Left ventricle myocardium inferior (tissue), 1 donor: ENCODE measurements at places on chromosomes 2 and 18. TPM values are rescaled to one million over a fixed set of nuclear protein-coding genes. Genes with fewer than 3 reads are reported as not detected.

The MC2R gene
- total RNA-seq: not detected

The NR4A2 gene
- 0.88 TPM for total RNA-seq

The CD226 gene
- 0.91 TPM for total RNA-seq

The ABHD1 gene
- 3.5 TPM for total RNA-seq

The LRP2 gene
- total RNA-seq: 0.05 TPM

DNA sequence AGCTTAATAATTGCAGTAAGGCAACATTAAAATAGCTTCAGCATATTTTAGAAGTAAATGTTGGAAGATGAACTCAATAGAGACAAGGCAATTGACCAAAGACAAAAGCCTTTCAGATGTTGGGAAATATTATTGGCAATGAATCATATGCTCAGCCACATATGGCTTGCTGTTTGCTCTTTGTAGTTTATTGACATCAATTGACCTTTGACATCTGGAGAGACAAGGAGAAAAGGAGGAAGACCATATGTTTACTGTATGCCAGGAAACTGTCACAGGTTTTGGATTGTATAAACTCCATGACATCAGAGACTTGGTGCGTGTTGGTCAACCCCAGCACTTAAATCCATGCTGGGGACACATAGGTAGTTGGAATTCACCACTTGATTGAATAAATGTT lies 60.6 kb upstream of the SLC16A14 start:
- no peak for DNase-seq

- no peak for DNase-seq
Observed at GRCh38 chr18:66553824-66554223, 50.1 kb downstream of the CDH19 start.

DNA sequence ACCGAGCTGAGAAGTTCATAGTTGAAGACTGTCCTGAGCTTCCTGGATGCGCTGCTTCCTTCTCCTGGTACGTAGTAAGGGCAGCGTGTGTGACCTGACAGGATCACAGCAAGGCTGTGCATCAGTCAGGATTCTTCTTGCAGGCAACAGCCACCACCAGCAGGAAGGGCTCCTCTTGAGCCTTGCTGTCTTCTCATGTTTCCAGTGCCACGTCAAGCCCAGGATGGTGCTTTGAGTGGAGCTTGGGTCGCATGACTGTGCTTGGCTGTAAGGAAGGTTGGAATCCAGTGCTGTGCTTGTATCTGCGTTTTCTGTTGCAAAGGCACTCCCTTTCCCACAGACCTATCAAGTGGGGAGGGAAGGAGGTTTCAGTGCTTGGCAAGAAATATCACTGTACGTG lies 194.3 kb downstream of the LDLRAD4 start:
- DNase-seq: no peak

DNA sequence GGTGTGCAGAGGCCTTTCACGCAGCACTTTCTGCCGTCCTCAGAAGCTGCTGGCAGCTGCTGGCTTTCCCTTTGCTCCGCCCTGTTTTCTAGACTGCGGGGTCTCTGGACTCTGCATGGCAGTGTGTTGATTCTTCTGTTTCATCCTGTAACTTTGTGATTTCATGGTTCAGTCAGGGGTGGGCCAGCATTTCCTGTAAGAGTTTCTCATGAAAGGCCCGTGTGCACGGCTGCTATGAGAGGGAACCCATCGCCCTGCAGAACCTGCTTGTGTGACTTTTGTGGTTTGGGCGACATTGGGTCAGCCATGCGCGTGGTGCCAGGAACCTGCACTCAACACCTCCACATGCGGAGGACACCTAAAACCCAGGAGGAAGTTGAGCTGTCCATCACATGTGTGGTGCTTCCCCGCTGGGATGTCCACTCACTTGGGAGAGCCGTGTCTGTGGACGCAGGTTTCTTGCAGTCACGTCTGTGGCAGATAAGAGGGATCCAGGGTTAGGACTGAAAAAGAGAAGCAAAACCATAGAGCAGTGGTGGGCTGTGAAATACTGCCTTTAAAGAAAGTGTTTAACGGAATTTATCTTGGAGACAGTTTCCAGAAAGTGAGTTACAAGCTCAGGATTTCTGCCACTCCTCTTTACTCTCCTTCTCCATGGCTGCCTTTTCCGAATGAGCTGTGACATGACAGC lies 167.3 kb upstream of the ALKAL2 start:
- no peak for DNase-seq

DNA sequence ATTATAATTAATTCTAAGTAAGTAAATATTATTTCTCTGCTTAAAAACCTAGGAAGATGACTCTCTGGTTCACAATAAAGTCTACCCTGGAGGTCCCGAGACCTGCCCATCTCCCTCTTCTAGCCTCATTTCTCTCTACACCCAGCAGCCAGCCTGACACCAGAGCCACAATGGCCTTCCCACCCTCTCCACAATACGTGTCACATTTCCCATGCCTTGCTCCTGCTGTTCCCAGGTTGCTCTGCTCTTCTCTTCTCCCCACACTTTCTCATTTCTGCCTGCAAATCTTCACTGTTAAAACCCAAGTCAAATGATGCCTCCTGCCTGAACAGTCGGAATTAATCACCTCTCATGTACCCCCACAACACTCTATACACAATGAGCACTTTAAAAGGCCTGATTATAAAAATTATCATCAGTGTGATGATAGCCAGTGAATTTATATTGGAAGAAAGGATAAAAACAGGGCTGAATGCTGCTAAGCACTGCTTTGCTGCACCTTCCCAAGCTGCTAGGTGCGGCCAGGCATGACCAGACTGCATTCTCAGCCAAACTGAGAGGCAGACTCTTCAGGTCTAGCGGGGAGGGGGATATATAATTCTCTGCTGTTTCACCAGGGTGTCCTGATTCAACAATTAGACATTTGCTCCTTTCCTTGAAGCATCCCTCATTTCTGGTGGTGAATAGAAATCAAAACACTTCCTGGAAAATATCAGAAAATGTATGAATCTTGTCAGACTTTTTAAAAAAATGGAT lies 160.6 kb downstream of the DTNA start:
- no peak for DNase-seq

- DNase-seq: no peak
Observed at GRCh38 chr2:143142598-143142997, 13.4 kb downstream of the ARHGAP15 start.

GRCh38 chr2:198517976-198518375 lies 713.6 kb downstream of the PLCL1 start:
- no peak for DNase-seq

GRCh38 chr18:73087282-73087977 lies 219.6 kb upstream of the NETO1 start:
- no peak for DNase-seq

- no peak for DNase-seq
Observed at GRCh38 chr2:182381225-182381624, 45.6 kb downstream of the PDE1A start.

DNA sequence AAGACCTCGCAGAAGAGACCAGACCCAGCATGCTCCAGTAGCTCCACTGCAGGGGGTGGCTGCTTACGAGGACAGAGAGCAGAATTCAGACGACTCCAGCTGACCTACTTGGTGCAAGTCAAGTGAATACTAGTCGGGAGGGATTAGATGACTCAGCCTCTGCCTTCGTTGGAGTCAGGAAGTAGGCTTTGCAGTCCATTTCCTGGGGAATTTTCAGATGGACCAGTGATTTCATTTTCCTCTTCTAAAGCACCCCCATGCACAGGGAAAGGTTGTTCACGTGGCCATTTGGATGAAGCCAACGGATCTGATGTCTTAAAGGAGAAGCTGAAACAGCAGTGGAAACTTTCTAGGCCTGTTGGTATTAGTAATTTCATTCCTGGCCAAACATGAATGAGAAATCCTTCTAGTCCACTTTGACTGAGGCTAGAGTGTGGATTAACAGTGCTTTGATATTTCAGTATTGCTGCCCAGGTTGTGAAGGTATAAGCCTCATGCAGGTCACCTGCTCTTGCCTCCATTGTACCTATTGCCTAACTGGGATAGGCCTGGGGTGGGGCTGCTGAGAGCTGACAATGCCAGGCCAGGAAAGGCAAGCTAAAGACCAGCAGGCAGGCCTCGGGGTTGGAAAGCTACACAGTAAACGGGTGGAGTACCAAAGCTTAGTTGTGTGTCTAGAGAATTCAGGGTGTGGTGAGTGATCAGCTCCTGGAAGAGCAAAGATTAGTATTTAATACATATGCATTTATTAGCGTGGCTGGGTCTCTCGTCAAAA lies 117.6 kb upstream of the FOSL2 start:
- DNase-seq: no peak

DNA sequence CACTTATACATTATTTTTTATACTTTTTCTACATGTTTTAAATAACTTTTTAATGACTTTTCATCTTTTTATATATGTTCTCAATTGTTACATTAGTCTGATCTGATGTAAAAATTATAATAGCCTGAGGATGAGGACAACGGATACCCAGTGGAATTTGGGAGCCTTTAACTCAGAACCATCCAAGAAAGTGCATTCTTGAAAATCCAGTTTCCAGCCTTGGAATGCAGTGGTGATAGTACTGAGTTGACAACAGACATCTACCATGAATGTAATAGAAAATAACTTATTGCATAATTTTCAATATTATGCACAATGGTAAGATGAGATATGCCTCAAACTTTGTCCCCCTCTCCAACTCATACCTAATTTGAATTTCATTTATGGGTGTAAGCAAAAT lies 120.7 kb upstream of the ZC3H15 start:
- no peak for DNase-seq

DNA sequence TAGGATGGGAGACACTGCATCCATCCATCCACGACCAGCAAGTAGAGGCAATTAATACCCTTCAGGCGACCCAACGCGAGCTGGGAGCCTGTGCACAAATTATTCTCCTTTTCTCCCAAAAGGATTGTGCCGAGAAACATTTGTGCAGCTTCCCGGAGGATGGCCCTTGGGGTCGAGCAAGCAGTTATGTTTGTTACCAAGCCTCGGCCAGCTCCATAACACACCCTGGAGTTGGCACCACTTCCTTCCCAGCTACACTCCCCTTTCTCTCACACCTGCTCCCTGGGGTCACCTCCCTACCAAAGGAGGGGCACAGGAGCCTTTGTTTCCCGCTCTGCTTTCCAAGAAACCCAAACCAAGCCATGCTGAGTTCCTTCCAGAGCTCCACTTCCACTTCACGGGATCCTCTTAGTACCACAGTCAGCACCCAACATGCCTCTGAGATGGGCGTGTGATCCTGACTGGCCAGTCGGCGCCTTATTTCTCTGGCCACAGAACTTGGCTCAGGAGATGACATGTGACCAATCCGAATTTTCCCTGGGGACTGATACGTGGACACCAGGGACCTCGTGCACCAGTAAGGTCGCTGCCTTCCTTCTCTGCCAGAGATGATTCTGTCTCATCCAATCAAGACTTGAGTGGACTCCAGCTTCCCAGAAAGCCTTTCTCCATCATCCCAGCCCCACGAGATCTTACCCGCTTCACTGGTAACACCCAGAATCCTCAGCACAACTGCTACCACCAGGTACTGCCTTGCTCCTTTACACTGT lies 28.5 kb downstream of the GPR55 start:
- DNase-seq: no peak

DNA sequence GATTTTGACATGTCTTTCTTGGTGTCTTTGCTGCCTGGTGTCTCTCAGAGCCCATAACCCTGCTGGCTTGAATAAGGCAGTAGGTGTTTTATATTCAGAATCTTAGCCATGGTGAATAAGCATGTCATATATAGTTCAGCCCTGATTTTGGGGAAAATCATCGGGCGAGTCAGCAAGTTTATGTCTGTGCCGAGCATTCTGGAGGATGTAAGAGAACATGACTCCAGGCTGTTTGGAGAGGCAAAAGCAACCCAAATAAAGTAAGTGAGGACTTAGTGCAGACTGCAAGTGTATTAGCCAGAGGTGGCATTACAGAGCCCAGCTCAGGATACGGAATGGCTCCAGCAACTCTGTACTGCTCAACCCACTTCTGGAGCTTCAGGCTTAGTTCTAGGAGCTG lies 50.3 kb downstream of the TCF7L1 start:
- DNase-seq: no peak

DNA sequence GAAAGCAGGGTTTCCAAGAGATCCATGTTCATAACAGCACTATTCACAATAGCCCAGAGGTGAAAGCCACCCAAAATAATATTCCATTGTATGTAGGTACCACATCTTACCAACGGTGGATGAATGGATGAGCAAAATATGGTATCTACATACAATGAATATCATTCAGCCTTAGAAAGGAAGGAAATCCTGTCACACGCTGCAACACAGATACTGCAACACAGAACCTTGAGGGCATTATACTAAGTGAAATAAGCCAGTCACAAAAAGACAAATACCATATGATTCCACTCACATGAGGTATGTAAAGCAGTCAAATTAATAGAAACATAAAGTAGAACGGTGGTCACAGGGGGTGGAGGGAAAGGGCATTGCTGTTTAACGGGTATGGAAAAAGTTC lies 155.7 kb downstream of the DTNB start:
- no peak for DNase-seq

- DNase-seq: no peak
Observed at GRCh38 chr2:10007435-10007834, 35.9 kb upstream of the KLF11 start.

GRCh38 chr2:198054299-198054698 lies 249.9 kb downstream of the PLCL1 start:
- DNase-seq: peak; percentile 20

GRCh38 chr2:224016963-224017362 lies 22.1 kb downstream of the SERPINE2 start:
- no peak for DNase-seq

- no peak for DNase-seq
Observed at GRCh38 chr2:206378835-206379234, 64.5 kb upstream of the ADAM23 start.

DNA sequence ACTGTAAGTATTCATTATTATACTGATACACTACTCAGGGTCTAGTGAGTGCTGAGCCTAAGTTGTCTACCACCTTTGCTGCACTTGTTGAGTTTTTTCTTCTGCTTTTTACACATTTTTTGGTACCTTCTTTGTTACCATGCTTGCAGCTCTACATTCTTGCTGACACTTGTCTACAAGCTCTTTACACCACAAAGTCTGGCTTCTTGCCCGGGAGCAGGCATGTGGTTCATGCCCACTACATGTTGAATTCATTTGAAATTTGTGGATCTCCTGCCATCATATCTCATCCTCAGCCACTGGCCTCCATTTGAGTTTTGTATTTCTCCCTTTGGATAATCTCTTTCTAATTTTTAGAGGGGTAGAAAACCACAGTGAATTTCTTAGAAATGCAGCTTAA lies 29.9 kb downstream of the IL18R1 start:
- DNase-seq: no peak
